ENCODE measurements at places on chromosomes 4 and X.
A peak's percentile ranks its signal among the peaks of the same experiment; 100 is the strongest.

GRCh38 chr4:681736-682451, 7.1 kb downstream of the SLC49A3 start:
- DNase-seq = peak; percentile 35

DNA sequence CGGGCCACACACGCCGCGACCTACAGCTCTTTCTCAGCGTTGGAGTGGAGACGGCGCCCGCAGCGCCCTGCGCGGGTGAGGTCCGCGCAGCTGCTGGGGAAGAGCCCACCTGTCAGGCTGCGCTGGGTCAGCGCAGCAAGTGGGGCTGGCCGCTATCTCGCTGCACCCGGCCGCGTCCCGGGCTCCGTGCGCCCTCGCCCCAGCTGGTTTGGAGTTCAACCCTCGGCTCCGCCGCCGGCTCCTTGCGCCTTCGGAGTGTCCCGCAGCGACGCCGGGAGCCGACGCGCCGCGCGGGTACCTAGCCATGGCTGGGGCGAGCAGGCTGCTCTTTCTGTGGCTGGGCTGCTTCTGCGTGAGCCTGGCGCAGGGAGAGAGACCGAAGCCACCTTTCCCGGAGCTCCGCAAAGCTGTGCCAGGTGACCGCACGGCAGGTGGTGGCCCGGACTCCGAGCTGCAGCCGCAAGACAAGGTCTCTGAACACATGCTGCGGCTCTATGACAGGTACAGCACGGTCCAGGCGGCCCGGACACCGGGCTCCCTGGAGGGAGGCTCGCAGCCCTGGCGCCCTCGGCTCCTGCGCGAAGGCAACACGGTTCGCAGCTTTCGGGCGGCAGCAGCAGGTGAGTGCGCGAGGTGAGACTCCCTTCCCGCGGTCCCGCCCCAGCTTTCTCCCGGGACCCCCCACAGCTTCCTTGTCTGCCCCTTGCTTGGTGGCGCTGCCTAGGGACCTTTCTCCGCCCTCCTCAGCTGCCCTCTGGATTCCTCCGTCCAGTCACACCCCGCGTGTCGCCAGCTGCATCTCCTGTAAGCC, 678 bp downstream of the BMP3 start:
- DNase-seq = no peak

GRCh38 chr4:113078066-113078465, 28.6 kb downstream of the ANK2 start:
- no peak for DNase-seq

DNA sequence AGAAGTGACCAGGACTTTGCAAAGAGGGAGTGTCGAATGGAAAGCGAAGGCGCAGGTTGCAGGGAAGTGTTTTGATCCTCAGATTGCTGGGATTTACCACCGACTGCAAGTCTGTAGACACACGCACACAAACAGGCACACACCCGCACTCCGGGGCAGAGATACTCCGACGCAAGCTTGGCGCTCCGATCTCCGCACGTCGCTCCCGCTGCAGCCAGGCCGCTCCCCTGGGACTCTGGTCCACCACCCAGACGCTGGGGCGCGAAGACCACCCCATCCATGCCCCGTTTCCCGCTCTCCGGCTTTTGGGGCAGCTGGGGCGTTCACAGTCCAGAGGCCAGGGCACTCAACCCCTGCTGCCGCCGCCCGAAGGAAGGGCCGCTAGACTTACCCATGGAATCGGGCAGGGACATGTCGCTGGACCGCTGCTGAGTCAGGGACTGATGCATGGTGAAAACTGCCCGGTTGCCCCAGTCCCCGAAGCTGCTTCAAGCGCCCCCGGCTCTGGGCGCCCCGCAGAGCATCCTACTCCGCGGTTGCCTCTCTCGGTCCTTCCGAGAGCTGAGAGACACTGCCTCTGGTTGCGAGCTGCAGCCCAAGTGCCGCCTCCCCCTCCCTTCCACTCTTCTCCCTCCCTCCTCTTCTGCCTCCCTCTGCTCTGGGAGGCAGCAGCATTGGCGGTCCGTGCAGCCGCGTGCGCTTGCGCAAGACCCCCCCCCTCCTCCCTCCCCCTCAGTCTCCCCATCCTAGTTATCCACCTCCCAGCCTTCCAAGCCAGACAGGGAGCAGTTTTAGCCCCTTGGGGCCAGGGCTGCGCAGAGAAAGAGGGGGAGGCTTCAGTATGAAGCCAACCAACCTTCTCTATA, at the start of gene TMEM255A:
TSS of gene TMEM255A (minus strand) at position 601 of the 866 bp plus-strand sequence. CDS start at position 449, 152 bp downstream.
- no peak for DNase-seq

- DNase-seq = no peak
These were observed 16.2 kb downstream of the RBM47 start for GRCh38 chr4:40613456-40613855.

Data from naive thymus-derived CD8-positive, alpha-beta T cell (primary cell).